ENCODE measurements at places on chromosomes 16 and 17.

DNA sequence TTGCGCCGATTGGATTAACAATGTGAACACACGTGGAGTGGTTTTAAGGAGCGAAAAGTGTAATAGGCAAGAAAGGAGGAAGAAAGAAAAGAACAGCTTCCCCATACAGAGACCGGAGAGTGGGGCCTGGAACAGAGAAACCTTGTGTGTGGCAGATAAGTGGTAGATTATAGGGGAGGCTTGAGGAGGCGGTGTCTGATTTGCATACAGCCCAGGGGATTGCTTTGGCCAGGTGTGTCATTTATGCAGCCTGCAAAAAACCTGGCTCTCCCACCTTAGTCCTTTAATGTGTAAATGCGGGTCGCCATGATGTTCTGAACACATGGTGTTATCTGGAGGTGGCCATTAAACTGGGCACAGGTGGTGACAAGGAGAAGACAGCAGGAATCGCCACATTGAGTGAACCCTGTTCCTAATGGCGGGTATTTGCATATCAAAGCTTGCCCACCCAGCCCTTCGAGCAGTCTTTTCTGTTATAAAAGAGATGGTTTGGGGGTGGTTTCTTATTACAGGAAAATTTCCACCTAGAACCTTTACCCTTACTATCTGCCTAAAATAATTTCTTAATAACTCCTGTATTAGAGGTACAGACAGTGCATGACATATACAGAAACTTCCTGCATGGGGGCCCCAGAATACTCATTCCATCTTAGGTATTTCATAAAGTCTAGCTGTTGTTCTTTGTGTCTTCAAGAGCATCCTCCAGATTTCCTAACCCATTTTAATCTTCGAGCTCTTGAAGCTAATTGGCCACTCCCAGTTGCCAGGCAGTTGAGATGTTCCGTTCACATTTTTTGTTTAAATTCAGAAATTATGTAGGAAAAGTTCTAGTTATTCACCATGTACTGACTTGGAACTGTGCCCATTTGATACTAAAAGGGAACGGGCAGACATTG lies 292.5 kb downstream of the RBFOX1 start:
- DNase-seq, result no peak

- no peak for DNase-seq
Observed at GRCh38 chr17:11467639-11468038, 130.6 kb upstream of the DNAH9 start.

DNA sequence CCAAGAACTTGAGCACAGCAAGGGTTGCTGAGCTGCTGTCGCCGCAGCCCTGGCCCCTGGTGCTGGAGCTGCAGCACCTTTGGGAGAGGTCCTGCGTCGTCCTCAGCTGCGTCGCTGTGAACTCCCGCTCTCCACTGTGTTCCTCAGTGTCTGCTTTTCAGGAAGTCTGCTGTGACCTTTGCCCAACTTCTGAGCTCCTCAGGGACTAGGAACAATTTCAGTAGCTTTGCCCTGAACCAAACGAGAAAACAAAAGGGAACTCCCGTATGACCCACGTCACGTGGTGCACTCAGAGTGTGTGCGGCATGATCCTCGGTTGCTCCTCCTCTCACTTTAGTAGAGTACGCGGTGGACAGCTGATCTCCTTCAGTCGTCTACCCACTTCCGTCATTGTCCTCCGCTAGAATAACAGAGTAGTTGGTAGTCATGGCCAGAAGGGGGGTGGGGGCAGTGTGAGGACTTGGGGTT lies 44.2 kb downstream of the WDR45B start:
- DNase-seq, result no peak

- DNase-seq, result no peak
Observed at GRCh38 chr16:69513180-69513966, 52.4 kb upstream of the NFAT5 start.

- no peak for DNase-seq
Observed at GRCh38 chr16:50351116-50351515, 17.7 kb downstream of the BRD7 start.

GRCh38 chr16:57828272-57829161 lies 26.2 kb upstream of the KIFC3 start:
- DNase-seq, result no peak

GRCh38 chr17:19418251-19418992 lies 7.4 kb downstream of the RNF112 start:
- DNase-seq, result no peak

GRCh38 chr16:66961065-66961744 lies at the start of gene CES3:
Gene CES3 (plus strand): TSS chr16:66961266. CDS start chr16:66961308, 42 bp downstream.
- no peak for DNase-seq

All from omental fat pad (tissue), 4 donors.